ENCODE measurements at places on chromosomes 4 and X.
A peak's percentile ranks its signal among the peaks of the same experiment; 100 is the strongest.

DNA sequence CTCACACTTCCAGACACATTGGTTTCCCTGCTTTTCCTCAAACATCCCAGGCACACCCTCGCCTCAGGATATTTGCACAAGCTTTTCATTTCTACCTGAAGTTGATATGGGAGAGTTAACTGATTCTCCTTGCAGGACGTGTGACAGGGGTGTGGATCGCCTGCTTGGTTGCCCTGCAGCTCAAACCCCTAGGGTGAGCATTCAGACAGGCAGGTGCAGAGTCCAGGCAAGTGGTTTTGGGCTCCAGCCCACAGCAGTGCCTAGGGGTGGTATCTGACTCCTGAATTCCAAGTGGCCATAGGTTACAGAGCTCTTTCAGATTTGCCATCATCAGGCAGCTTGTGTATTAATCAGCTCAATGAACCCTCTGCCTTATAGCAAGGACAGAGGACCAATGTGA lies 1104.2 kb upstream of the IGFBP7 start:
- DNase-seq: no peak

DNA sequence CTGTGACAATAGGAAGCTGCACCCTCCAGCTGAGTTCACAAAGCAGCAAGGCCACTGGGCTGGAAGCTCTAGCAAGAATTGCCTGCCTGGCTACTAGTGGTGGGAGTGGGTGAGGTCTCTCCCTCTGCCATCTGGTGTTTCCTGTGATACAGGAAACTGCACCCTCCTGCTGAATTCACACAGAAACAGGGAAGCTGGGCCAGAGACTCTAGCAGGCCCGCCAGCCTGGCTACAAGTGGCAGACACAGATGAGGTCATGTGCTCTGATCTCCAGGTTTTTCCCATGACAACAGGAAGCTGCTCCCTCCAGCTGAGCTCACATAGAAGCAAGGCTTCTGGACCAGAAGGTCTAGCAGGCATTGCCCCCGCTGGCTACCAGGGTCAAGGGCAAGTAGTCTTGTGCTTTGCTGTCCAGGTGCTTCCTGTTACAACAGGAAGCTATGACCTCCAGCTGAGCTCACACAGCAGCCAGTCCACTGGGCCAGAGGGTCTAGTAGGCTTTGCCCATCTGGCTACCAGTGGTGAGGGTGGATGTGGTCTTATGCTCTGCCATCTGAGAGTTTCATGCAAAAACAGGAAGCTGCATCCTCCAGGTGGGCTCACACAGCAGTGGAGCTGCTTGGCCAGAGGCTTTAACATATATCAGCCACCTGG lies 41.5 kb upstream of the ZXDA start:
- DNase-seq: no peak

DNA sequence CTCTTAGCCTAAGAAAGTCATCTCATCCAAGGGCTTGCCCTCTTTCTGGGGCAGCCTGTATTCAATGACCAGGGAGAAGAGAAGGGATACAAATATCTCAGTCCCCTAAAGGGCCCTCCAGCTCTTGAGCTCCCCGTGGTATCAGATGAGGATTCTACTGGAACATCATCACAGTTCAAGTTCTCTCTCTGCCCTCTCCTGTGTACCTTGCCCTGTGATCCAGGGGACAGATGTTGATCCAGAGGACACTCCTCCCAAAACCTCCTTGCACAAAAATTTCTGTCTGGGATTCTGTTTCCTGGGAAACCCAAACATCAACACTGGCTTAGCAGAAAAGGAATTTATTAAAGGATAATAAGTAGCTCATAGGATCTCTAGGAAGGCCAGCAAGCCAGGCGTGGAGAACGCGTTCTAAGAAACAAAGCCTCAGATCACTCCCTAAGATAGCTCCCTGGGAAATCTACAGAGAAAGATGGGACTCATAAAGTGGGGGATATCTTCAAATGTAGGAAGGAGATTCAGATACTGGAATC lies 296.3 kb upstream of the KLF3 start:
- DNase-seq: no peak

GRCh38 chrX:16018291-16018690 lies 105.1 kb upstream of the GRPR start:
- DNase-seq: no peak

- DNase-seq: no peak
Measured at GRCh38 chr4:169986369-169986768, 39.8 kb downstream of the MFAP3L start.

DNA sequence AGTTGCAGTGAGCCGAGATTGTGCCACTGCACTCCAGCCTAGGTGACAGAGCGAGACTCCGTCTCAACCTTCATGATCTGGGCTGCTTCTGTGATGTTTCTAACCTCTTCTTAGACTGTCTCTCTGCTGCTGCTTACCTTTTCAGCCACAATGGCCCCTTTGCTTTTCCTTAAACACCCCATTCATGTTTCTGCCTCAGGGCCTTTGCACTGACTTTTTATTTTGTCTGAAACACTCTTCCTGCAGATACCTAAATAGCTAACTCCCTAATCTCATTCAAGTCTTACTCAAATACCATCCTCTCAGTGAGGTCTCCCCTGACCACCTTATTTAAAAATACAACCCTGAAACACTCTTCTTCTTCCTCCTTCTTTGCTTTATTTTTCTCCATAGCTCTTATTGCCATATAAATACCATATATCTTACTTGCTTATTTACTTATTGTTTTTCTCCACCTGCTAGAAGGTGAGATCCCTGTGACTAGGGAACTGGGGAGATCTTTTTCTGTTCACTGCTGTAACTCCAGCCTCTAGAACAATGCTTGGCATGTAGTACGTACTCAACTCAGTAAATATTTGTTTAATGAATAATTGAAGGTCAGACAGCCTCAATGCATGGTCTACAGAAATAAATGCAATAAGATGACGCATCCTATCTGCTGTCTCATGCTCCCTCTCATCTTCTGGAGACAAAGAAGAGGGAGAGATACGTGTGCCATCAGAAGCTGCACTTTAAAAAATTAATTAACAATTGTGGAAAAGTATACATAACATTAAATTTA lies 43.8 kb upstream of the SETD7 start:
- peak; percentile 60 for DNase-seq

GRCh38 chrX:70878902-70879301 lies 29.6 kb downstream of the TEX11 start:
- DNase-seq: no peak

DNA sequence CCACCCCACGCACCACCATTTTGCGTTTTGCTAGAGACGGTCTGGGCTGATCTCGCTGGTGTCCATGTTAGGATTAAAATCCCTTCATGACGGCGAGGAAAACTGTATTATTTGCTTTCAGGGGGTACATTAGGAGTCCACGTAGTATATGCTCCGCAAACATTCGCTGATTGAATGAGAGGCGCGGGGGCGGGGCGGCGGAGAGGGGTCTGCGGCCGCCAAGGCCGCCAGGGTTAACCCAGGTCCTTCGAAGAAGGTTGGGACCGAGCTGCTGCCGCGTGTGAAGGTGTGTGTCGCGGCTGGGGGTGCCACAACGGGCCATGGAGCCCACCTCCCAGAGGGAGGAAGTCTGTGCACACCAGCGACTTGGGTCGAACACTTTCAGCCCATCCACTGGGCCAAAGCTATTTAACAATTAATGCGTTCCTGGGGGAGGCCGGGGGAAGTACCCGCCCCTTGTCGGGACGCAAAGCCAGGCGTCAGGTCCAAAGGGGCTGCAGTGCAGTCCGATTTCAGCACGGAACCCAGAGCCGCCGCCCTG lies 6.4 kb upstream of the PITX2 start:
- DNase-seq: no peak

DNA sequence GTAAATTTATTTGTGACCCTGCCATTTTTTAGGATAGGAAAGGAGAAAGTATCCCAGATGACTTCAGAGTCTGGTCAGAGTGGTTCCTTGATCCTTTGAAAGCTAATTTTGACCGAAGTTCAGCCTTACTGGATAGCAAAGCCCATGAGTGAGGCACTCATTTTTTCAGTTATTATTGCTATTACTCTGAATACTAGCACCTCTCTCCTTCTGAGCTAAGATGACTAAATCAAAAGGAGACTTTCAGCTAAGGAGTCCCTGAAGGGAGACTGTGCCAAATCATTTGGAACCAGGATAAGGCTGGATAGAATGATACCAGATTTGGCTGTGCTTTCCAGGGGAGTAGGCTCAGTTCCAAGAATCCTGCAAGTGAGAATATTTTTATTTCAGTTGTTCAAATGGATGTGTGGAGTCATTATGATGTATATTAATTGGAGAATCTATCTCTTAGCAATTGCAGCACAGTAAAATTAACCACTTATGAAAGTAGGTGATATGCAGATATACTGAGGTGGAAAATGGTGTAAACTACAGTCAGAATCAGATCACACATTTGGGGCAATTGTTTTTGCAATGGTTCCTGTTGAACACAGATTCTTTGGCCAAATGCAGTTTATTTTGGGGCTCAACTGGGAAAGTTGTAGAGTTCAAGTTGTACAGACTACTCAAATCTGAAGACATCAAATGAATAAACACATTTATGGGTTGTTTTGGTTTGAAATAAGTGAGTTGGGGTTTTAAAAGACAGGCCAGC lies 1.2 kb downstream of the P2RY10 start:
- no peak for DNase-seq

DNA sequence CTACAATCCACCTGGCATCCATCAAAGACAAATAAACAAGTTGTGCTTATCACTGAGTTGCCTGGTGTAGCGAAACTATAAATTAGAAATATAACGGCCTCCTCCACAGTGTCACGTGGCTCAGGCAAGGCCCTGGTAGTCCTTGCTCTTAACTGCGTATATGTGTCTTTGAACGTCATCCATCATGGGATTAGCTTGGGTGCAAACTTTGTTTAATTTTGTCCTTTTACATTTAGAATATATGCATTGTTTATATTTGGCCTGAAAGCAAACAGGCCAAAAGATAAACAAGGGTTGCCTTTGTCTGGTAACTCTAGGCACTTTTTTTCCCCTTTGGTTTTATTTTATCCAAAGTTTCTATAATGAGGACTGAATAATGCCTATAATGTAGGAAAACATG lies 184.9 kb downstream of the KIT start:
- DNase-seq: no peak

DNA sequence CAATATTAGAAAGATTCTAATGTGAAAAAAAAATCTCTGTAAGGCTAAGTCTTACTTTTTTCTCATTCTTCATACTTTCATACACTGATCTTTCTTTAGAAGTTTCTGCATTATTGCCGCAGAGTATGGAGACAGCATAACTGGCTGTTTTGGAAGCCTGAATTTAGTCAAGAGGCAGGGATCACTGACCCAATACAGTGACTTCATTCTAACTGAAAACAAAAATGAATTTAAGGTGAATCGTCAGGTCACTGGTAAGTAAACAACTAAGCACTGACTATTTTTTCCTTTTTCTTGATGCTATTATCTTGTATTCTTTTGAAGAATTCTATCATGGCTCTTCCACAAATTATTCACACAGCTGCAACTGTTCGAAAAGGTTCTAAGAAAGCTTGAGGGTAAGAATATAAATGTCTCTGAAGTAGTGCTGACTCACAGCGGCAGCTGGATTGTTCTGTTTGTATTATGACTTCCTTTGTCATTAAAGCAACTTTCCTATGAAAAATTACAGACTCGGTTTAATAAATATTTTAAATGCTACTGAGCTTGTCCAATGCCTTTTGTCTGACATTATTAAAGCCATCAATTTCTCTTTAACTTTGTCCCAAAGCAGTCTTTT lies 609.3 kb downstream of the FSTL5 start:
- DNase-seq: peak; percentile 46

DNA sequence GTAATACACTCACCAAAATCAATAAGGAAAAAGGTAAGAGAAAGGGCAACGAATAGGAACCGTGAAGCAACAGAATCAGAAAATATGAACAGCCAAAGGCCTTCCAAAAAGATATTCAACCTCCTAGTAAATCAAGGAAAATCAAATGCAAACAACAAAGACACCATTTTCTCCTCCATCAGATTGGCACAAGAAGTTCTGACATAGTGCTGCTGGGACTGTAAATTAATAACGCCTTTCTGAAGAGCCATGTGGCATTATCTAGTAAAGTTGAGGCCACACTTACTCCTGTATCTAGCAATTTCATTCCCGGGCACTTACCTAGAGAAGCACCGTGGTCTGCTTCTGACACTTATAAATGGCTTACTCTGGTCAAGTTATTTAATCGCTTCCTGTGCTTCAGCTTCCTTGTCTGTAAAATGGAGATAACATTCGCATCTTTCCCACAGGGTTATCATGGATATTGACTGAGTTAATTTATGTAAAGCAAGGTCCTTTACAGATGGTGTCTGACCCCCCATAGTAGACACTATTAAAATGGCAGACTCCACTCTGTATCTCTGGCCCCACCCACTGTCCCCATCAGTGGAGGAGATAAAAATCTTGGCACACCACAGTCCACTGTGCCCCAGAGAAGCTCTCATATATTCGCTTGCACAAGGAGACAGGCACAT lies 20.5 kb upstream of the ENPP6 start:
- DNase-seq: no peak

- DNase-seq: no peak
Measured at GRCh38 chrX:141969706-141970105, 66.0 kb downstream of the MAGEC1 start.

GRCh38 chr4:41977709-41978108 lies 3.8 kb upstream of the DCAF4L1 start:
- peak; percentile 24 for DNase-seq

DNA sequence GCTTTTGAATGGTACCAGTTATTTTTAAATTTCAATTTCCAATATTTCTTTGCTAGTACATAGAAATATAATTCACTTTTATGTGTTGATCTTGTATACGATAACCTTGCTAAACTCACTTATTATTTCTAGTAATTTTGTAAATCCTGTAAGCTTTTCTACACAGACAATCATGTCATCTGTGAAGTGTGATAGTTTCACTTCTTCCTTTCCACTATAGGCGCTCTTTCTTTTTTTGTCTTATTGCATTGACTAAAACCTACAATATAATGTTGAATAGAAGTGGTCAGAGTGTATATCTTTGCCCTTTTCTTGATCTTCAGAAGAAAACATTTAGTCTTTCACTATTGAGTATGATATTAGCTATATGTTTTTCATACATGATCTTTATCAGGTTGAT lies 76.6 kb downstream of the ZNF182 start:
- no peak for DNase-seq

DNA sequence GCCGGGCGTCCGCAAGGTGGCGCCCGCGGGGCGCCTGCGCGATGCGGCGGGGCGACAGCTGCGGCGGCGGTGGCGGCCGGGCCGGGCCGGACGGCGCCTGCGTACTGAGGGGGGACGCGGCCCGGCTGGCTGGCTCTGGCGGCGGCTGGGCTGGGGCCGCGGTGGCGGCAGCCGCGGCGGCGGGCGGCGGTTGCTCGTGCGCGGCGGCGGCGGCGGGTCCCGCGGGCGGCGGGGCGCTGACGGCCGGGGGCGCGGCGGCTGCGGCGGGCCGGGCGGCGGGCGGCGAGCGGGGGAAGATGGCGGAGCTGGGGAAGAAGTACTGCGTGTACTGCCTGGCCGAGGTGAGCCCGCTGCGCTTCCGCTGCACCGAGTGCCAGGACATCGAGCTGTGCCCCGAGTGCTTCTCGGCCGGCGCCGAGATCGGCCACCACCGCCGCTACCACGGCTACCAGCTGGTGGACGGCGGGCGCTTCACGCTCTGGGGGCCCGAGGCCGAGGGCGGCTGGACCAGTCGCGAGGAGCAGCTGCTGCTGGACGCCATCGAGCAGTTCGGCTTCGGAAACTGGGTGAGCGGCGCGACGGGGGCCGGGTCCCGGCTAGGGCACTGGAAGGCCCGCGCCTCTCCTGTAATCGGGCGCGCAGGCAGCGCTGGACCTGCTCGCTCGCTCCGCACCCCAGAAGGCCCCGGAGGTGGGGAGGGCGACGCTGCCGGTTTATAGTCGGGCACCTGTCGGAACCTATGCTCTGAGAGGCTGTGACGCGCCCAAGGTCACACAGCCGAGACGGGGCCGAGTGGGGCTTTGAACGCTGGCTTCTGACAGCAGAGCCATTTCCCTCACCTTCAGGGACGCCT lies at the start of gene TADA2B:
TADA2B (plus strand) TSS at position 89 of the 853 bp plus-strand sequence; CDS start at position 297, 208 bp downstream.
- DNase-seq: no peak

- DNase-seq: no peak
Measured at GRCh38 chr4:167616476-167616875, 382.2 kb upstream of the SPOCK3 start.
